ENCODE measurements at places on chromosomes 3 and 15. TPM values are rescaled to one million over a fixed set of nuclear protein-coding genes. Genes with fewer than 3 reads are reported as not detected.

GRCh38 chr15:63301088-63301487, 23.7 kb downstream of the APH1B start:
- H3K4me1 ChIP-seq, result no peaks in the 10 kb centered on the region
- no peak overlapping the region for H3K4me3 ChIP-seq
- no peak overlapping the region for H3K27ac ChIP-seq
- H3K27me3 ChIP-seq, result no peaks in the 10 kb centered on the region
- peaks cover 40% of the 10 kb centered on the region for H3K36me3 ChIP-seq

Gene BRPF1
- 41.2 TPM for total RNA-seq

DNA sequence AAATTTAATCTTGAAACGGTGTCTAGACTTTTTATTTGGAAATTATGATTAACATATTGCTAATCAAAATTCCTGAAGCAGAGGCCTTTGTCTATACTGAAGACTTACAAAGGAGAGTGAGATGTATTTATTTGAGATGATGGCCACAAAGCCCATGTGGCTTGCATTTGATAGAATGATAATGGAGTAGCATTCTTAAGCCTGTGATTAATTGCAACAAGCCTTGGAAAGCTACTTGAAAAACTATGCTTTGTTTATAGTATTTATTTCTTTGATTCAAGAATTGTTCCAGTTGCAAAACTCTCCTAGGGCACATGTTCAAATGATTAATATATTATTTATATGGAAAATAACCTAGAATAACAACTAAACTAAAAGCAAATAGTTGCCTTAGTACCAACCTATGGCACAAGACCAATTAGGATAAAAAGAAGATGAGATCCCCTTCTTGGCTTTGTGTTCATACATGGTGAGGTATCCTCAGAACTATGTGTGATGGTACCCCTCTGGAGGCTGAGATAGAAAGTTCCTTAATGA, 244.1 kb upstream of the TBL1XR1 start:
- H3K4me1 ChIP-seq, result no peaks in the 10 kb centered on the region
- no peak overlapping the region for H3K27ac ChIP-seq
- H3K36me3 ChIP-seq, result no peaks in the 10 kb centered on the region
- no peak for DNase-seq

GRCh38 chr3:8914491-8914890, 48.8 kb downstream of the RAD18 start:
- no peaks in the 10 kb centered on the region for H3K4me1 ChIP-seq
- H3K27me3 ChIP-seq, result no peaks in the 10 kb centered on the region
- H3K27ac ChIP-seq, result no peak overlapping the region
- peaks cover 5% of the 10 kb centered on the region for H3K36me3 ChIP-seq
- no peak for DNase-seq
- H3K4me3 ChIP-seq, result no peak overlapping the region

DNA sequence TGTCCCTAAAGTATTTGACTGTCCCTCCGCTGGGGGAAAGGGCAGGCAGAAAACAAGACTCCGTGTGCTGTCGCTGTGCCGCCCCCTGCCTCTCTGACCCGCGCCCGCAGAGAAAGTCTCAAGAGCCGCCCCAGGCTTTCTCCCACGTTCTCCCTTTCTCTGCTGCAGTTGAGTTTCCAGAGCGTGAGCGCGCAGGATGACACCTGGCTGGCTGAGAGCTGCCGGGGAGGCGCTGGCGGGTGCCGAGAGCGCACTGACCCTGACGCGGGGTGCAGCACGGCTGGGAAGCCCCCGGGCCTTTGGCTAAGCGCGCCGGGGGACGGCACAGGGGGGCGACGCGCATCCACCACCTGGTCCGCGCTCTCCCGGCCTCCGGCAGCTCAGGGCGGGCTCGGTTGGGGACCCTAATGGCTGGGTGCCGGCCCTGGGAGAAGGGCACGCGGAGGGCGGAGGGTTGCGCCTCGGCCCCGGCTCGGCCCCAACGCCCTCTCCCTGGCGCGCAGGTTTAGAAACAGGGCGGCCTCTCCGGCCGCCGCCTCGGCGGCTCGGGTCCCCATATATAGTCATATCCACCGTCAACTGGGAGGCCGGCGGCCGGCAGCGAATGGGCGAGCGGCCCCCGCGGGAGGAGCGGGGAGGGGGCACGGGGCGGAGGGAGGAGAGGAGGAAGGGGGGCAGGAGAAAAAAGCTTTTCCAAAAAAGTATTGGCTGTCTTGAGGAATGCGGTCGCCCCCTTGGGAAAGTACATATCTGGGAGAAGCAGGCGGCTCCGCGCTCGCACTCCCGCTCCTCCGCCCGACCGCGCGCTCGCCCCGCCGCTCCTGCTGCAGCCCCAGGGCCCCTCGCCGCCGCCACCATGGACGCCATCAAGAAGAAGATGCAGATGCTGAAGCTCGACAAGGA, at the start of gene TPM1:
TSS of gene TPM1 (plus strand) at position 774 of the 903 bp plus-strand sequence. CDS start at position 857, 83 bp downstream.
- DNase-seq, result no peak
- no peak within 1 kb of the TSS for H3K4me3 ChIP-seq
- no peaks in the 10 kb centered on the region for H3K36me3 ChIP-seq
- peaks cover 20% of the 10 kb centered on the region for H3K4me1 ChIP-seq
- peaks cover 53% of the 10 kb centered on the region for H3K27me3 ChIP-seq

Gene VIPR1
- 31.2 TPM for total RNA-seq

Gene LRRN1
- 0.44 TPM for total RNA-seq

GRCh38 chr15:79960502-79961212, 10.3 kb downstream of the BCL2A1 start:
- no peak overlapping the region for H3K4me3 ChIP-seq
- no peak for DNase-seq
- no peak overlapping the region for H3K27ac ChIP-seq
- H3K4me1 ChIP-seq, result no peaks in the 10 kb centered on the region
